A549 treated with CpdA at 1 μM for 4 hours (cell line): ENCODE measurements at places on chromosomes 12 and 14. TPM values are rescaled to one million over a fixed set of nuclear protein-coding genes. Genes with fewer than 3 reads are reported as not detected.

The LHX5 gene
- total RNA-seq: 0.02 TPM in 1 of 5 replicates, not detected in the others

The RNASE2 gene
- not detected in 5 replicates for total RNA-seq

The KRT79 gene
- 0.09 to 0.22 TPM (median 0.16 TPM) in 4 of 5 replicates, not detected in the other for total RNA-seq

The TOMM20L gene
- not detected in 5 replicates for total RNA-seq

The FGF6 gene
- total RNA-seq: not detected in 5 replicates

The LRRIQ1 gene
- total RNA-seq: 0.47 to 1.1 TPM (median 0.71 TPM) in 5 replicates

The BRMS1L gene
- 10.8 to 16.7 TPM (median 12.1 TPM) in 5 replicates for total RNA-seq

The TRPV4 gene
- total RNA-seq: 0.07 to 0.11 TPM (median 0.09 TPM) in 4 of 5 replicates, not detected in the other

The ARID4A gene
- total RNA-seq: 3.7 to 8.3 TPM (median 5.1 TPM) in 5 replicates
